ENCODE measurements at places on chromosomes 7 and 10.

- no peak for DNase-seq
Observed at GRCh38 chr7:825386-825785, 6.9 kb upstream of the SUN1 start.

DNA sequence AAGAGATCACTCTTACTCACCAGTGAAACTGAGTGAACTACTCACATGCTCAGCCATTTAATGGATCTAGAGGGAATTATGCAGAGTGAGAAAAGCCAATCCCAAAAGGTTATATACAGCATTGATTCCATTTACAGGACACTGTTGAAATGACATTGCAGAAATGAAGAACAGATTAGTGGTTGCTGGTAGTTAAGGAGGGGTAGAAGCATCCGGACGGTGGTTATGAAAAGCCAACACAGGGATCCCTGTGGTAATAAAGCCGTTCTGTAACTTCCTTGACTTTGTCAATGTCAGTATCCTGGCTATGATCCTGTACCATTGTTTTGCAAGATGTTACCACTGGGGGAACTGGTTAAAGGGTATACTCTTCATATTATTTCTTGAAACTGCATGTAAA, 253.4 kb downstream of the USP6NL start:
- DNase-seq: no peak

GRCh38 chr7:25287291-25287690, 59.0 kb upstream of the NPVF start:
- no peak for DNase-seq

- no peak for DNase-seq
Observed at GRCh38 chr10:68697106-68697505, 23.9 kb upstream of the CCAR1 start.

GRCh38 chr10:43430926-43431663, 5.8 kb upstream of the ZNF487 start:
- DNase-seq: no peak

GRCh38 chr7:8197994-8198698, 63.8 kb downstream of the ICA1 start:
- DNase-seq: no peak

All from DMS 273 treated with DMSO at 0.1 percent for 48 hours (cell line).